Activated CD4-positive, alpha-beta T cell treated with anti-CD3 and anti-CD28 coated beads, Interleukin-2, amount 10 ng/mL, durations not matched to agents 24 days and 14 days (primary cell): ENCODE measurements at places on chromosomes 12 and 14. TPM values are rescaled to one million over a fixed set of nuclear protein-coding genes. Genes with fewer than 3 reads are reported as not detected.

LYZ gene
- total RNA-seq = not detected in 2 replicates

GRCh38 chr12:10590966-10591365 is 22.4 kb downstream of the MAGOHB start:
- DNase-seq = no peak

KCTD10 gene
- 47.5 and 48.5 TPM in 2 replicates for total RNA-seq

DNA sequence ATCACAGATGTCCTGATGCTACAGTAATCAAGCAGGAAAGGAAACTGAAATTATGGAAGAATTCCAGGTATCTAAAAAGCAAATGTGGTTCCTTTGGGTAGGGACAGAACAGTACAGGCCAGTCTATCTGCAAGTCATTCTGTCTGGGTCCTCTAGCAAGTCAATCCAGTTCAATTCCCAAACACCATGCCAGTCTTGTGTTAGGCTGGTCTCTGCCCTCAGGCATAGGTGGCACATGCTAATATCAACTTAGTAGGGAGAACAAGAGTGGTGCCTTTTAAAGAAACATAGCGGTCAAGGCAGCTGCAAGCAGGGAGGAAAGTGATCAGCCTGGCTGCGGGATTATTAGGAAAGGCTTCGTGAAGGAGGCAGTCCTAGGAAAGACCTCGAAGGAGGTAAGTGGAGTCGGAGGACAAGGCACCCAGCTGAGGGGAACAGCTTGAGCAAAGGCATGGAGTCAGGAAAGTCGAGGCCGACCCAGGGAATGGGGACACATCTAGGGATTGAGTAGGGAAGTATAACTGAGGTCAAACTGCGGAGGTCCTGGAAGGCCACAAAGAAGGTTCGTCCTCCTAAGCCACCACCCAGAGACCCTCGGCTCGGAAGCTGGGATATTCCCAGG is 3.8 kb upstream of the PLEKHG6 start:
- no peak for DNase-seq

DNA sequence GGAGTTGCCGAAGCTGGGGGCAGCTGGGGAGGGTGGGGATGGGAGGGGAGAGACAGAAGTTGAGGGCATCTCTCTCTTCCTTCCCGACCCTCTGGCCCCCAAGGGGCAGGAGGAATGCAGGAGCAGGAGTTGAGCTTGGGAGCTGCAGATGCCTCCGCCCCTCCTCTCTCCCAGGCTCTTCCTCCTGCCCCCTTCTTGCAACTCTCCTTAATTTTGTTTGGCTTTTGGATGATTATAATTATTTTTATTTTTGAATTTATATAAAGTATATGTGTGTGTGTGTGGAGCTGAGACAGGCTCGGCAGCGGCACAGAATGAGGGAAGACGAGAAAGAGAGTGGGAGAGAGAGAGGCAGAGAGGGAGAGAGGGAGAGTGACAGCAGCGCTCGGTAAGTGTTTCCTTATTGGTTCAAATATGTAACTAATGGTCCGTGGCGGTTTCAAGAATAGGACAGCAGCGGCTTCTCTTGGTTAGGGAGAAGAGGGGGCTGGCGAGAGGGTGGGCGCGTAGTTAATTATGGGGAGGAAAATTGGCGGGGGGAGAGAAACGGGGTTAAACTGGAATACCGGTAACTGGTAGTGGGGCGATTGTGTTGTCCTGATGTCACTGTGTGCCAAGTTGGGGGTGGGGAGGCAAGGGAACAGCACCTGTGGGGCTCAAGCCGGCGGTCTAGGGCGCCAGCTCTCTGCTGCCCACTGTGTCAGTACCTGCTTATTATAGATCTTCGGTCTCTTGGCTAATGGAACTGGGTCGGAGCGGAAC is 8.4 kb downstream of the HOXC8 start:
- no peak for DNase-seq

- peak; percentile 85 for DNase-seq
These were observed 790 bp downstream of the BTG1 start for GRCh38 chr12:92144631-92145480.

DNA sequence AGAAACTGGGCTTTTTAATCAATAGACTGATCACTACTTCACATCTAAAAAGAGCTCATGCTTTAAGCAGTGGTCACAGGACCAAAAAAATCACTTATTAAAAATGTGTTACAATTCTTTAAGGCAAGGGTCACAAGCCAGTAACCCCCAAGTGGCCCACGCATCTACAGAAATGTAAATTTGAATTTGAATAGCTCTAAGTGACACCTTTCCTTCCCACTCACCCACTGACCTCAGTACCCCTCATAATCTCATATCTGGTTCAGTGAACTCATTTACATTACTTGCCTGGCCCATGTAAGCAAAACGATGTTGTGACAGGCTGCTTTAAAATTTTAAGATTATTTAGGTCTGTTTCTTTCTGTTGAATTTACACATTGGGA is 27.4 kb downstream of the NELL2 start:
- DNase-seq = no peak

DNA sequence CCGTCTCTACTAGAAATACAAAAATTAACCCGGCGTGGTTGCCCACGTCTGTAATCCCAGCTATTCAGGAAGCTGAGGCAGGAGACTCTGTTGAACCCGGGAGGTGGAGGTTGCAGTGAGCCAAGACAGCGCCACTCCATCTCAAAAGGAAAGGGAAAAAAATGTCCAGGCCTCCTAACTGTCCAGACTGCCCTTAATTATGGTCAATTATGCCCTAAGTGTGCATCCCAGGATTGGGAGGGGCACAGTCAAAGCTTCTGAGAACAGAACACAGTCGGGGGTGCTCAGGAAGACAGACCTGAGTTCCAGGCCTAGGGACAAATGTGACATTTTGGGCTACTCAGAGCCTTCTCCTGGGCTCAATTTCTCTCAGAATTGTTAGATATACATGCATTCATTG is 31.8 kb upstream of the SMUG1 start:
- no peak for DNase-seq

DNA sequence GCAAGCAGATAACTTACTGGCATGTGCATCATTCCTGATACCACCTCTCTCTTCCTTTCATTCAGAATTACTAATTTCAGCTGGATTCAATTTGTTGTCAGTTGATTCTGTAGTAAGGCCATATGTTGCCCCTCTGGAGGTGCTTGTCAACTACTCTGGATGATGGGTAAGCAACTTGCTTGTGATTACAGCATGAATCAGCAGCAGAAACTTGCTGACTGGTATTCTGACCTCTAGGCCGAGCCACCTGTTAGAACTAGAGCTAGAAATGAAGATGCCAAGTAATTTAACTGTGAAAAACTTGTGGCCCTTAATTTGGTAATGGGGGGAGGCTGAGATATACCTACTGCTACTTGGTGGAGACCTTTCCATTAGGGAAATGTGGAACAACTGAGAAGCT is 5.1 kb downstream of the RNF10 start:
- no peak for DNase-seq

RFX4 gene
- not detected in 2 replicates for total RNA-seq

GRCh38 chr12:92140896-92141536 is 4.6 kb downstream of the BTG1 start:
- DNase-seq = peak; percentile 55

DNA sequence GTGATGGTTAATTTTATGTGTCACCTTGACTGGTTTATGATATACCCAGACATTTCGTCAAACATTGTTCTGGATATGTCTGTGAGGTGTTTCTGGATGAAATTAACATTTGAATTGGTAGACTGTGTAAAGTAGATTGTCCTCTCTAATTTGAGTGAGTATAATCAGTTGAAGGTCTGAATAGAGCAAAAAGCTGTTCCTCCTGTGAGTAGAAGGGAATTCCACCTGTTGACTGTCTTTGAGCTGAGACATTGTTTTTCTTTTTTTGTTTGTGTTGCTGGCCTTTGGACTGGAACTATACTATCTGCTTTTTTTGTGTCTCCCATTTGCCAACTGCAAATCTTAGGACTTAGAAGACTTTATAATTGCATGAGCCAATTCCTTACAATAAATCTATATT is 920.9 kb upstream of the LRFN5 start:
- no peak for DNase-seq

PRMT5 gene
- total RNA-seq = 198 and 200 TPM in 2 replicates

DNA sequence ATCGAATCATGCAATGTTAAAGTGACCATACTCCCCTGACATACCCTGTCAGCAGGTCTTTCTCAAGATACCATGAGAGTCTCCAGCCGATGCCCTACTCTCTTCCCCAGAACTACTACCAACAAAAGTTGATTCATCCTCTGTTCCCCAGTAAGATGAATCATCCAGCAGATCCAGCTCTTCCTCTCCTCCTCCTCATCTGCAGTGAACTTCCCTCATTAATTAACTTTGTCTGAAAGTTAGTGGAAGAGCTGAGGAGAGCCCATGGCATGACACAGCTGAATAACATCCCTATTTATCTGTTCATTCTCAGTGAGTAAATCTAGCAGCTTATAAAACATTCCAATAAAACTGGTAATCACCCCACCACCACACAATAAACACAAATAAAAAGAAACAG is 213.4 kb downstream of the EGLN3 start:
- no peak for DNase-seq
